ENCODE measurements at places on chromosomes 2 and 18.
A peak's percentile ranks its signal among the peaks of the same experiment; 100 is the strongest.

DNA sequence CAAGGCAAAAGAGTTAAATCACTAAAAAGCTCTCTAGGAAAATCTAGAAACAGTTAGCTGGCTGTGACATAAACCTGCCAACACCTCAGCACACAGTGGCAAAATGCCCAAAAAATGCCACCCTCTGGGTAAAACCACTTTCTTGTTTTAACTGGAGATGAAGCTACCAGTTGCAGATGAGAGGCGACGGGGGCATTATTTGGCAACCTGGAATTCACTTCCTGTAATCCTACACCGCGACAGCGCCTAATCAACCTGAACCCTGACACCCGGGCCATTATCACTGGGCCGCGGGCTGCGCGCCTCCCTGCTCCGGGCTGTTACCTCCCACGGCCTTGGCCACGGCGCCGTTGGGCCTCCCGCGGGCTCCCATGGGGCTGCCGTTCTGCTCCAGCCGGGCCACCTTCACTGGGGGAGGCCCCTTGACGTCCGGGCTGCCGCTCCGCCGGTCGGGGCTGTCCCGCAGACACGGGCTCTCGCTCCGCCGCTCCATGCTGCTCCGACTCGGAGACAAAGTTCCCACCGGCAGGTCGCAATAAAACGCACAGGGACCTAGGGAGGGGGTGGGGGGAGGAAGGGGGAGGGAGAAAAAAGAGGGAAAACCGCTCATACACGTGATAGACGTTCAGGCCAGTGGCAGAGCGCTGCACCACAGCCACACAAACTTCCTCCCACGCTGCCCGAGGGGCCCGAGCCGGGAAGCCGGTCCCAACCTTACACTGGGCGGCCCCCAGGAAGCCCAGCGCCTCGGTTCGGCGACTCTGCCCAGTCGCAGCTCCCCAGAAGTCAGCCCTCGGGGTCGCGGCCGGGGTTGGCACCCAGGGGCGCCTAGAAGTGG lies 2.0 kb downstream of the SATB2 start:
- peak; percentile 79 for DNase-seq

- DNase-seq = no peak
These were observed 376.6 kb upstream of the TRIB2 start for GRCh38 chr2:12340164-12340563.

DNA sequence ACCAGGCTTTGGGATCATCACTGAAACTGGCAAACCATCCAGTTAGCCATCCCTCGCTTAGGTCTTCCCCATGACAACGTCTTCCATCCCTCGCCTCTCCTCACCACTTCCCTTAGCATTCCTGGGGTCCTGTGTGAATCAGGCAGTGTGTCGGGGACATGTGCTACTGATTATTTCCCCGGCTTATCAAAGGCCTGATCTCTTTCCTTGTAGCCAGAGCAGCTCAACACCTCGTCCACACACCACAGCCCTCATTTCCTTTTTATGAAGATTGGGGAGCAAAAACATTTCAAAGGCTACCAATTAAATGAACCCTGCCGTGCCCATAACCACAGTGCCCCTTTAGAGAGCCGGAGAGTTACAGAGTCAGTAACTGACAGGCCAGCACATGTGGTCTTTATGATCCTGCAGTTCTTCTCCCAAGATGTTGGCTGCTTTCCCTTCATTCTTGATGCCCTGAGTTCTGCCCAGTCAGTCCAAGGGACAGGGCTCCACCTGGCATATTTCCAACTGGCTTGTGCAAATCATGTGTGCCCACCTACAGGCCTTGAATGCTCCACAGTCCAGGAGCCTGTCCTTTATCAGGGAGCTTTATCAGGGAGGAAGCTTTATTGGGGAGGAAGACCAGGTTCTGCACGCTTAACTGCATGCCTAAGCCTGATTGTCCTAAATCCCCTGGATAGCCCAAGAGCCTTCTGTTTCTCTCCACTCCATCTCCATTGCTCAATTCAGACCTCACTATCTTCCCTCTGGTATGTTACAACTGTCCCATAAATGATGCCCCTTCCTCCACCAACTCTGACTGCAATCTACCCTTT lies 343.1 kb downstream of the CYRIA start:
- no peak for DNase-seq

DNA sequence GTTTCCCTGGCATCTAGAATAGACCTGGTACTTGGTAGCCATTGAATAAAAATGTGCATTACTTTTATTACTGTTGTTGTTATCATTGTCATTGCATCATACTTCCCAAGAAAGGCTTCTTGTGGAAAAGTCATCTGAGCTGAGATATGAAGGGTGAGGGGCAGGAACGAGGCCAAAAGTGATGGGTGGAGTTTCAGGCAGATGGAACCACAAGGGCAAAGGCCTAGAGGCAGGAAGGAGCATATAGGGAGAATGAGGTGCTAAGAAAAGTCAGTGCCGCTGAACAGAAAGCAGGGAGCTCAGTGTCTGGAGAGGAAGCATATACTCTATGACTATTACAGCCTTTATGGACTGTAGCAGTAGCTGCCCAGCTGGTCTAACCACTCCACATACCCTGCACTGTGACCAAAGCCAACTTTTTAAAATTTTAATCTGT lies 219.3 kb downstream of the SPP2 start:
- DNase-seq = no peak

DNA sequence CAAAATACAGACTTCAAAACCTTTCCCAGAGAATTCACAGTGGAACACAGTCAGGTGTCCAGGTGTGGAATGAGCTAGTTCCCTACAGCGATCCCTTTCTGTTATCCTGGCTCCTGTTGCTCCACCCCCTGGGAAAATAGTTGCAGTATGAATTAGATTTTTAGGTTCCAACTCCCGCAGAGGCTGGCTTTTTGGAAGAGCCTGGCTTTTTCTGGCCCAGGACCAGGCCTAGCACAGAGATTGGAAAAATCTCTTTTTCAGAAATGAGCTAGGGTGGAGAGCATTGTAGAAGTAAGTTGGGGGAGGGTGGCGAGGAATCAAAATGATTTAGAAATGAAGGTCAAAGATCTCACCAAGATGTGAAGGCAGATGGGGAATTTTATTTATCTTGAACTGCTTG lies 27.1 kb downstream of the COL5A2 start:
- DNase-seq = no peak

DNA sequence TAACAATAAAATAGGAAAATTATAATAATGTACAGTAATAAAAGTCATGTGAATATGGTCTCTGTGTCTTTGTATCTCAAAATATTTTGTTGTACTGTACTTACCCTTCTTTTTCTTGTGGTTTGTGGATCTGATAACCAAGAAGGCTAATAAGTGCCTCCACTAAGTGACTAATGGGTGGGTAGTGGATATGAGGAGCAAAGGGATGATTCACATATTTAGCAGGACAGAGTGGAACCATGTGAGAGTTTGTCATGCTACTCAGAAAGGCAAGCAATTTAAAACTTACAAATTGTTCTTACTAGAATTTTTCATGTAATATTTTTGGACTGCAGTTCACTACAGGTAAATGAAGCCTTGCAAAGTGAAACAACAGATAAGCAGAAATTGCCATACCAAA lies 1241.2 kb upstream of the CDH2 start:
- DNase-seq = no peak

DNA sequence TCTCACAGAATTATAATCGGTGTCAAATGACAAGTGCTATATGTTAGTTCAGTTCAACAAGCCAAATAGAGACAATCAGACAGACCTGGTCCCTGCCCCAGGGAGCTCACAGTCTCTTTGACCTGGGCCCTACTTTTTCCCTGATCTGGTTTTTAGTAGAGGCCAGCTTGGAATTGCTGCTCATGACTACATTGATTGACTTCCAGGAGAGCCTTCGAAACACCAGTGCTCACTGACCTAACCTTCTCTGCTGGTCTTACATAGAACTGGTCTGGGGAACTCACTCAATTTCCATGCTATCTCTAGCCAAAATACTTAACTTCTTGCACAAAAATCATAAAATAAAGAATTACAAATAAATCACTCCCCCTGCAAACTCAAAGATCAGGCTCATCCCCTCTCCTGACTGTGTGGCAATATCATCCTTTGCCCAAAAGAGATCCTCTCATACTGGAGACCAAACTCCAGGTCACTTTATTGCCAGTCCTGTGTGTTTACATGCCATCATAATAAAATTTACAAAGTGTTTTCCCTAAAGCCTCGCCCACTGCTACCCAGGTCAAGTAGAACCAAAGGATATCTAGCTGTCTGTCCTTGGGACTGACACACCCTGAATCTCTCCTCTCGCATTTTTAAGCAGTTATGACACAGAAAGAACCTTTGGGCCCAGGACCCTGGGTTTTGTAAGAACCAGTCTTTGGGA lies 53.2 kb downstream of the PROC start:
- no peak for DNase-seq

DNA sequence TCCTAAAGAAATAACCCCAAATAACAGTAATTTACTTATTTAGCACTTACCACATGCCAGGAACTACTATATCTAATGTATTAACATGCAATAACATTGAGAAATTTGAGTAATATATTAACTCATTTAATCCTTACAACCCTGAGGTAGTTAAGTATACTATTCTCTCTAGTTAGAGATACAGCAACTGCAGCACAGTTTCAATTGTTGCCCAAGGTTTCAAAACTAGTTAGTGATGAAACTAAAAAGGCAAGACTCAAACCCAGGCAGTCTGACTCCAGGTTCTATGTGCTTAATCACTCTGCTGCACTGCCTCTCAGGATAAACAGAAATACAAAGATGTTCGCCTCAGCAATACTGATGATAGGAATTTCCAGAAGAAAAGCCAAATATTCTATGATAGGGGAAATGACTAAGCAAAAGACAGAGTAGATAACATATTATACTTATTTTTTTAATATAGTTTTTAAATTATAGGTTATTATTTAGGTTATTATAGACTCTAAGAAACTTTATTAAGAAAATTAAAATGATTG lies 88.0 kb downstream of the SS18 start:
- DNase-seq = no peak

DNA sequence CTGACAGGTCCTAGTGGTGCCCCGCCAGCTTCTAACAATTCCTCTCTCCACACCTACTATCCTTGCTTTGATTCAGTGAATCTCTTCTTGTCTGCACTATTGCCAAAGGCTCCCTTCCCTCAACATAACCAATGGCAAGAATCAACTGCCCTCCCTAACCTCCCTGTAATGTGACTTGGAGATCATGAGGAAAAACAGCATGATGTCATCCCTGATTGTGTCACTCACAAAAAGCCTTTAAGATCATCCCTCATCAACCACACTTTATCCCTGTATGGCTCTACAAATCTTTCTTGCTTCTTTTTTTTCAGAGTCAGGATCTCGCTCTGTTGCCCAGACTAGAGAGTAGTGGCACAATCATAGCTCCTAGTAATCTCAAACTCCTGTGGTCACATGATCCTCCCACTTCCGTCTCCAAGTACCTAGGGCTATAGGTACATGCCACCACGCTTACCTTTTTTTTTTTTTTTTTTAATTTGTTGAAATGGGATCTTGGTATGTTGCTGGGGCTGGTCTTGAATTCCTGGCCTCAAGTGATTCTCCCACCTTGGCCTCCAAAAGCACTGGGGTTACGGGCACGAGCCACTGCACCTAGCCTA lies 19.7 kb downstream of the SAP130 start:
- no peak for DNase-seq

GRCh38 chr2:175048275-175048674 lies 43.1 kb upstream of the CHN1 start:
- DNase-seq = no peak

DNA sequence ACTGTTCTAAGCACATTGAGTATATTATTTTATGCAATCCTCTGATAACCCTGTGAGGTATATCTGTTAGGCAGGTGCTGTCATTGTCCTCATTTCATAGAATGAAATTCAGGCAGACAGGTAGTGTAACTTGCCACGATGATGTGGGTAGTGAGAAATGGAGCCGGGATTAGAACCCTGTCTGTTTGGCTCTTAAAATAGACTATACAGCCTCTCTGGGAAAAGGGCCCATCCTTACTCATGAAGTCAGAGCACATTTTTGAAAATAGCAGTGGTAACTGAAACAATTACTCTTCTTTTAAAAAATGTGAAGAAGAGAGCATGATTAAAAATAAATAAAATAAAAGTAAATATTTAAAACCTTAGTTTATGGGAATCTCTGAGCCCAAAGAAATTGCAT lies 23.0 kb downstream of the FAM171B start:
- DNase-seq = no peak

DNA sequence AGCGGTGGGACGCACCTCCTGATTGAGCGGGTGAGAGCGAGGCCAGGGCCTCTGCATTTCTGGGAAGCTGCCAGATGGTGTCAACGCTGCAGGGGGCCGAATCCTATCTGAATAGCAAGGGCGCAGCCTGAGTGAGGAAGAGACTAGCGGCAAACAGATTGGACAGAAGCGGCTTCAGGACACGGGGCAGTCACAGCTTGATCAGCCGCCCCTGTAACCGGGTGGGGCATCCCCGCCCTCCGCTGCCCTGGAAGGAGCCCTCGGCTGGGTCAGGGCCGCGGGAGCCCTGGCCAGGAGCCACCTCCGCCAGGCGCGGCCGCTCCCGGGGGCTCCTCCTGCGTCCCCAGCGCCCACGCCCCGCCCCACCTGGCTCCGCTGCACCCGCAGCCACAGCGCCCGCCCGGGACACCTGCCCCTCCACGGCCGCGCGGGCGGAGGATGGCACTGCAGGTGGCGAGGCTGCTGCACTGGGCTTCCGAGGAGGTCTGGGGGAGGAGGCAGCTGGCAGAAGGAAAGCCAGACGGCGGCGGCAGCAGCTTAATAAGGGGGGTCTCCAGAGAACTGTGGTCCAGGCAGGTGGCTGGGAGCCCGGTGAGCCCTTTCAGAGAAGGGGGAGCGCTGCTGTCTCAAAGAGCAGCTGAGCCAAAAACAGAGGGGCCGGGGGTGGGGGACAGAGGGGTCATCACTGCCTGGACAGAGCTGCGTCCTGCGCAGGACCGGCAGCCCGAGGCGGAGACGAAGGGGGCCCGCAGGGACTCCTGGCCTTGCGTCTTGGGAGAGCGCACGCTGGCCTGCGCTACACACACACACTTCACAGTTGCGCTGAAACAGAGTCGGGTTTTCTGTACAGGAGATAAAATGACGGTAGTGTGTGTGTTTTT lies 18.8 kb upstream of the SOX11 start:
- DNase-seq = no peak

- DNase-seq = no peak
These were observed 124.9 kb downstream of the ARHGAP15 start for GRCh38 chr2:143254110-143254509.

GRCh38 chr2:23294238-23294637 lies 90.7 kb upstream of the KLHL29 start:
- DNase-seq = no peak

DNA sequence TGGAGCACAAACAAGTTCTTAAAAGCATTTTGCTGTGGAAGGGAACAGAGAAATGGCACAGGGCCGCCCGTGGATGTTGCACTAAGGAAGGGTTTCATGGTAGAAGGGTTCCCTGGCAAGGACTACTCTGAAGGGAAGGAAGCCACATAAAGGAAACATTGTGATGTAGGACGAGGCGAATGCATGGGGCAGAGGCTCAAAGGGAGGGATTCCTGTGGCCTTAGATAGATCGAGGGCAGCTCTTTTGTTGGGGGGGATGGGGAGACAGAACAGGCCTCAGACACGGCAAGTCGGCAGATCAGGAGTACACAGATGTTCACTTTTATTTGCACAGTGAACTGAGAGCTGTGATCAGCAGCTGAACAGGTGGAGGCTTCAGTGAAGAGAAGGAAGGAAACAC lies 205.4 kb downstream of the SNTG2 start:
- DNase-seq = no peak
